ENCODE measurements at places on chromosomes 3 and 15.

GRCh38 chr15:23687143-23687470, at the start of gene NDN:
NDN (minus strand) TSS chr15:23687305; CDS start chr15:23687217, 88 bp downstream.
- DNase-seq, result no peak

DNA sequence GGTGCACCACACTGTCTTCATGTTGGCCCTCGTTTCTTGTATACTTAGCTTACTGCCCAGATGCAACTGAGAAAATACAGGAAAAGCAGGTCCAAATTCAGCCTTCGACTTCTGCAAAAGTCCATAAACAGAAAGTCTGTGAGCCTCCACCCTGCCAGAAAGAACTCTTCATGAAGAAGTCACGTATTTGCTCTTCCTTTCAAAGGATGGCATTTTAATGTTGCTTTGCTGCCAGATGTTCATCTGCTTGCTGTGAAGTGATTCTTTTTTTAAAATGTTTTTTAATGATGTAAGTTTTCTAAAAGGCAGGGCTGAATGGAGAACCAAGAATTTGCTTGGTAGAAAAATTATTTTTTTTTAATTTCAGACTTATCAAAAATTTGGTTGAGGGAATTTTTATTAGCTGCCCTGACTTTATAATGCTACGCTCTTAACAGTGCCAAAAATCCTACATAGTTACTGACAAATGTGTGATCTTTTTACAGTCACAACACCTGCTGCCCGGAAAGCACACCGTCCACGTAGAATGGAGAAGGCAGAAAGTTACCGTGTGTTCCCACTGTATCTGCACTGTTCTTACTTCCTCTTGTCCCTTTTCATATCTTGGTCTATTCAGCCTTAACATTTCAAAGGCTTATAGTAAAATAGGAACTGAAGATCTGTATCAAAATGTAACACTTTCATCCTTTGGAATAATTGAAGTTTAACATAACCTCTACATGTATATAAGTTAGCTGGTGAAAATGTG, 136.3 kb downstream of the LRRC28 start:
- no peak for DNase-seq

GRCh38 chr3:152556731-152557254, 278.1 kb upstream of the P2RY1 start:
- no peak for DNase-seq

- no peak for DNase-seq
Observed at GRCh38 chr3:46407970-46408369, 911 bp downstream of the CCRL2 start.

Data from stimulated activated CD8-positive, alpha-beta memory T cell treated with anti-CD3 and anti-CD28 coated beads, Interleukin-4, amount 100 ng/mL, for 1 hour (primary cell).